ENCODE measurements at places on chromosomes 5 and 9.
A peak's percentile ranks its signal among the peaks of the same experiment; 100 is the strongest.

DNA sequence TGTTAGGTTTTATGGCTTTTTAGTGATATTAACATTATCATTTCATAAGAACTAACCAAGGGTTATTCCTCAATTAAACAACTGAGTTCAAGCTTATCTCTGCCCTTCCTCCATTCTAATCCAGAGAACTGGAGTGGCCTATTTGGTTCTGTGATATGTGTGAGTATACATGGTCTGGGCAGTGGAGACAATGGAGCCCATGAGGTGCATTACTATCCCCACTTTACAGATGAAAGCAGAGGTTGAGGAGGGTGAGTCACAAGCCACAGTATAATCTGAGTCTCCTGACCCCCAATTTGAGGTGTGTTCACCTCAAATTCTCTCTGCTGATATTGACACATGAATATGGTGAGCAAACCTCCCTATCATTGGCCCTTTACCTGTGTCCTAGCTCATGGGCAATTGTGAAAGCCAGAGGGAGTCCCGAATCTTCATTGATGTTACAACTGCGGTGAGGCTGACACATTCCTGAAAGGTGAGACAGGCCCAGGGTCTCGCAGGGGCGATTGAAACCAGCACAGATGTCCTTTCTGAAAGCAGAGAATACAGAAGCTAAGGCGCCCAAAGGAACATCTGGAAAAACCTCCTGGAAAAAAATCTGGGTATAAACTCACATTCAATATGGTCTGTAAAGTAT, 217.2 kb downstream of the TARS1 start:
- DNase-seq: no peak

GRCh38 chr5:176697934-176698538, 50.8 kb downstream of the TSPAN17 start:
- no peak for DNase-seq

DNA sequence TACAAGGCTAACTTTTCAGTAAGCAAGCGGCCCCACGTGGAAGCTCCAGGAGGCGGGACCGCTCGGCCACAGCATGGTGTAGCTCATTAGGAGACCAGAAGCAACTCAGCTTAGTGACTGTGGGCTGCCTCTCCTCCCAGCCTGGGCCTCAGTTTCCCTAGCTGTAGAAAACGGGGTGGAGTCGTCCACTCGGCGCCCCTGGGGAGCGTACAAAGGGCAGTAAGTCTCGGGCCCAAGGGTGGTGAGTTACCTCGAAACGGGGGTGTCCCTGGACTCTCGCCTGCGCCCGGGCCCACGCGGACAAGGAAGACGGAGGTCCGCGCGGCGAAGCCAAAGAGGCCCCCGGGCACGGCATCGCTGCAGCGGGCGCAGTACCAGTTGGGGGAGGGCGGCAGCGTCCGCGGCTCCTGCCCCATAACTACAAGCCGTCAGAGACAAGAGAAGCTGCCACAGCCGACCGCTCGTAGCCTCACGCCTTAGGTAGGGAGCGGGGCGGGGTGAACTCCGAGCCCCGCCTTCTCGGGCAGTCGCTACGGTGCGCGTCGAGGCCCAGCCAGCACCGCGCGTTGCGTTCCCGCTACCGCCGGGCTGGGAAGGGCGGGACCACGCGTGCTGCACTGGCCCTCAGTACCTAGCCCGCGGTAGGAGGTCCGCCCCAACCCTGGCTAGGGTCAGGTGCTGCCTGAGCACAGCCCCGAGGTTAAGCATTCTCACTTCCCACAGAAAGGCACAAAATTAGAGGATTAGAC, at the start of gene GEMIN5:
GEMIN5 (minus strand) TSS at position 494 of the 749 bp plus-strand sequence; CDS start at position 416, 78 bp downstream.
- DNase-seq: peak; percentile 83

GRCh38 chr5:61808091-61808490, 476.0 kb downstream of the ZSWIM6 start:
- no peak for DNase-seq

DNA sequence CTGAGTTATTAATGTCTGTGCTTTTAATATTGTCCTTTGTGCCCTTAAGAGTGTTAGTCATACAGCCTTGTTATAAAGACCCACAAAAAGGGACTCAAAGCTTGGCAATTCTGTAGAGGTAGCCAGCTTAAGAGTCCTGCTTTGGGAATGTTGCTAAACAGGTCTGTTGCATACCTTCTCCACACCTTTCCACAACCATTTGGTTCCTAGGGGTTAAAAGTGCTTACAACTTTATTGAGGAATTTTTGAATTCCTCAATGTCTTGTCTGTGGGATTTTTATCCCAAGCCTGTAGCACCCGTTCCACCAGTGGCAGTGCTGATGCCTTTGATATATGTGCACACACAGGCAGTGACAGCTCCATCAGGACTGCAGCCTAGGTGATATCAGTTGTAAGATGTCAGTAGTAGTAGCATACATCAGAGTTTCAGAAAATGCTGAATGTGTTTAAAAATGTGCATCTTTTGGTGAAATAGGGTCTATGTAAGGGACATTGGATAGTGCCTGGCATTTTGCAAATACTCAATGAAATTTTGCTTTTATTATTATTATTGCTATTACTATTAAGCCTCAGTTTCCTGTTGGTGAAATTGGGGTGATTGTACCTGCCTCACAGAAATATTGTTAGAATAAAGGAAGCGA, 68.5 kb downstream of the WWC1 start:
- DNase-seq: no peak

- DNase-seq: peak; percentile 68
These were observed 85.8 kb downstream of the SNX18 start for GRCh38 chr5:54603372-54603771.

DNA sequence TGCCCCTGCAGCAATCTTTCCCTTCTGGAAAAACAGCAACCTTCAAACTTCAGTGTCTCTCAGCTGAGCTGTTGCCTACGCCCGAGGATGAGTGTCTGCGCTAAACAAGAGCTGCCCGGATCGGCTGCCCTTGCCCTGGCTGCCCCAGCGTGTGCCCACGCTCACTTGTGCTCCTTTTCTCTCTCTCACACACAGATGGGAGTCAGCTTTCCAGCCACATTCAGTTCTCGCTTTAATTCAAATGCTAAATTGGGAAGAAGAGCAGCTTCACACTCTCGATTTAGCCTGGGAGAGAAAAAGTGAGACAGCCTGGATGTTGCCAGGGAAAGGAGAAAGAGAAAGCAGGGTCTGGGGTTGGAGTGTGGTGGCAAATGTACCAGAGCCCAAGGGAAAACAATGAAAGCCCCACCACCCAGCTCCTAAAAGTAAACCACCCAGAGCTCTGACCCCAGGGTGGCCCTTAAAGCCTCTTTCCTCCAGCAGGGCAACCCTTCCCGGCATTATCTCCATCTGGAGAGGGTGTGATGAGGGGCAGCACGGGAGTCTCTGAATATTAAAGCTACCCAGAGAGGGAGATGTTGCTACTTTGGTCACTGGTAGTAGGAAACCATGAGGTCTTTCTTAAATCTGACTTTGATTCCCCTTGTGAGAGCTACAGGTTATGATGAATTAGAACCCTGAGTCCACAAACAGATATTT, 9.9 kb upstream of the EGR1 start:
- DNase-seq: no peak

DNA sequence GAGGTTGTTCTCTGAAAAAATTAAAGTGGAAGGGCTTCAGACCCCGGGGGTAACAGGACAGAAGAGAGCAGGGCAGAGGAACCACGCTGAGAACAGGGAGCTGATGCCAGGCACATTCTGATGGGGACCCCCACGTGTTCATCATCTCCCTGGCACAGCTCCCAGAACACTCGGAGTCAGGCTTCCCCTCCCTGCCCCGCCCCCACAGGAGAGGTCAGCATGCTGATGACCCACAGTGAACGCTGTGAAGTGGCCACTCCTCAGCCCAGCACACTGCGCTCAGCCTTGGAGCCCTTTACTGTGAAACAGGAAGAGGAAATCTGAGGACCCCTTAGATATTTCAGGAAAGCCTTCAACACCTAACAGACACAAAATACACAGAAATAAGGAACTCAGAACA, 16.4 kb downstream of the RETREG1 start:
- DNase-seq: peak; percentile 16

GRCh38 chr5:96919754-96920197, 16.1 kb upstream of the LNPEP start:
- no peak for DNase-seq

- DNase-seq: no peak
These were observed 1.3 kb downstream of the NR2F1-AS1 start for GRCh38 chr5:93579692-93580062.

DNA sequence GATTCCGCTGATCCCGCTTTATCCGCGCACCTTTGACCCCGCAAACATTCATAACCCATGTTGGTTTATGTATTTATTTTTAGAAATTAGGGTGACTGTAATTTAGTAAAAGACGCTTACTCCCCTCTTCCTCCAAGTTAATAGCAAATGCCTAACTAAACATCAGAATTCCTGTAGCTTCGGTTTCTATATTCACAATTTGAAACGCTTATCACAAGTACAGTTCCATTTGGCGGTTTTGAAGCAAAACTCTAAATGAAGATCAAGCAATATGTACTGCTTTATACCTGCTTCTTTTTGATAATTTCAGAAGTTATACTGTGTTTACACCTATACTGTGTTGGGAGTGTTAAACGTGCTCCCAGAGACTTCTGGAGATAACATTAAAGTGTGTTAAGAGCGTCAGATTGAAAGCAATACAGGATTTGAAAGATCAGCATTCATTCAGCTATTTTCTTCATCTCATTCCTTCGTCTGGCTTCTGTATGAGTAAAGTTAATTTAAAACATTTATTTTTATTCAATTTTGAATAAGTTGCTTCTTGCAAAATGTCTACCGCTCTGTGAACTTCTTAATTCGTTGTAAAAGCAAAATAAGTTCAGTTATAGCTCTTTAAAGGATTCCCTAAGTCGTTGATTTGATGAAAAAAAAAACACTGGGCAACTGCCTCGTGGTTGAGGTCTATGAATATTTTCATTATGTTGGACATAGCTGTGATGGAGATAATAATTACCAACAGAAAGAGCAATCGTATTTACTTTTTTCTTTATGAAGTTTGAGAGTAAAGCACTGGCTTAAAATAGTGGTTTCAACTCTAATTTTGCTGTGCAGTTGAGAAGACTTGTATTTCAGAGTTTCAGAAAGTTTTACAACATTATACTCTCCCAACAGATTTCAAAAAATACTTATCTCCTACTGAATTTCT, 2.5 kb downstream of the PRDM6 start:
- DNase-seq: no peak

DNA sequence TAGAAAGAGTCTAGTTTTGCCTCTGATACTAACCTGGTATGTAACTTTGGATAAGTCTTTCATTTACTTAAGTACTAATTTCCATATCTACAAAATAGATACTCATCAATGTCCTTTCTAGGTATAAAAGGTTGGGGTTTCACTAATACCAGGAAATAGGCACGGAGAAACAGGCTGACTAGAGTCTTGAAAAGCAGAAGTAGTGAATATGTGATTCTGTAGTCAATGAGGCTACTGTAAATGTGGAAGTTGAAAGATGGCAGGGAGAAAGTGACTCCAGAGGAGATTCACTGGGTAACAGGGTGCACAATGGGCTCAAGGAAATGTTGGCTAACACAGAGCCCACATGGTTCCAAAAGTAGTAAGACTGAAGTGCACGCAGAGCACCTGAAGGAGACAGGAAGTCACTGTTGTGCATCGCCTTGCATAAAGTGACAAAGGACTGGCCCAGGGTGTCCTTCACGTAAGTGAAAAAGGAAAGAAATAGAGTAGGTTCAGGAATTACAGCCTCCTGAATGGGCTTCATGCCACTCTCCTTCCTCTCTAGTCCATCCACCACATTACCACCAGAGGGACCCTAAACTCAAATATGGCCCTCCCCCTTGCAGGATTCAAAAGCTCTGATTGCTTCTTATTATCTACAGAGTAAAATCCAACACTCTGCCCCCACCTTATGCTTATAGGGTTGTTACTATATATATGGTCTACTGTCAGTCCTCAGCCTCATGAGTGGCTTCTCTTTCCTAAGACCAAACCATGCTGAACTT, 288.0 kb upstream of the SMARCA2 start:
- DNase-seq: no peak

Data from fibroblast of skin of scalp (primary cell).